Activated gamma-delta T cell treated with anti-CD3 and anti-CD28 coated beads, Interleukin-2, amount 50 U/mL, for 16 hours (primary cell): ENCODE measurements at places on chromosomes 2 and 18.

DNA sequence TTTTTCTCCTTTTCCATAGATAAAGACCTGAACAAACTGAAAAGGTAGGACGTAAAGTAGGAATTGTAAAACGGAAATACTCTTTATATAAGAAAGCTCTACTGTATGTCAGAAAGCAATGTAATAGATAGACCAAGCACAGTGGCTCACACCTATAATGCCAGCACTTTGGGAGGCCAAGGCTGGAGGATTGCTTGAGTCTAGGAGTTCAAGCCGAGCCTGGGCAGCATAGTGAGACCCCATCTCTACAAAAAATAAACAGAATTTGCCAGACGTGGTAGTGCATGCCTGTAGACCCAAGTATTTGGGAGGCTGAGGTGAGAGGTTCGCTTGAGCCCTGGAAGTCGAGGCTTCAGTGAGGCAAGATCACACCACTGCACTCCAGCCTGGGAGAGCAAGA, 7.6 kb downstream of the ZNF397 start:
- DNase-seq: no peak

DNA sequence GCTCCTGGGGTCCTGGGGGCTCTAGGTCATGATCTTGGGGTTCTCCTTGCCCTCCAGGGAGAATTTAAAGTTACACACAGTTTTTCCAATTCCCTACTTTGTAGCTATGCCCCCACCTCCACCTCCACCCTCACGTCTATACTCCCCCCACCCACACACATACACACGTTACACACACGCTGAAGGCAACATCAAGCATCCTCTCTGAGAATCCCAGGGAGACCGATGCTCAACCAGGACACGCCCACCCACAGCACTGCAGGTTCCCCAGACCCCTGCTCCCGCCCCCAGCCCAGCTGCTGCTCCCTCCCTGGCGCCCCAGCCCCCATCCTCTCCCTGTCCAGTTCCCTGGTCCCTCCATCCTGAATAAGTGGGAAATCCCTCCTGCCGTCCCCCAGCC, 6.4 kb upstream of the TNS1 start:
- DNase-seq: no peak

DNA sequence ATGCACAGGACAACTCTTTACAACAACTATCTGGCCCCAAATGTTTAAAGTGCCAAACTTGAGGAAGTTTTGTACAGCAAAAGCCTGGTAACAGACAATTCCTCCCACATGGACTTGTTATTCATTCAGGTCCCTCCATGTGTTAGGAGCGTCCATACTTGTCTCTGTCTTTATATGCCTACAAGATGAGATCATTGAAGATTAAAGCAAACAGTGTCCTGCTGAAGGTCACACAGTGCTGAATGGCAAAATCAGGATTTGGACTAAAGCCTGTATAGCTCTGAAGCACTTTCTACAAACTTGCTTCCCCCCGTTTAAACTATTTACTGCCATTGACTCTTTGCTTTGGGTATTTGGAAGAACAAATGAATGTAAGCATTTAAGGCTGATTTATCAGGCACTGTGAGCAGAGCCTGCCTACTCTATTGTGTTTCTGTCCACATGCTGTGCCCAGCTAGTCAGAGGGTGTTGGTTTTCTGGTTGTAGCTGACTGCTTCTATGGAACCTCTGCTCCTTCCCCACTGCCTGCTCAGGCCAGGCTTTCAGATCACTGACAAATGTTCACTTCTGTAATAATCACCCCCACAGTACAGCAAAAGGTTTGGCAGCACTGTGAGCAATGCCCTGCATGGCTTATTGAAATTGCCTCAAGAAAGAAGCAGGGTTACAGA, 274.3 kb downstream of the THSD7B start:
- no peak for DNase-seq

DNA sequence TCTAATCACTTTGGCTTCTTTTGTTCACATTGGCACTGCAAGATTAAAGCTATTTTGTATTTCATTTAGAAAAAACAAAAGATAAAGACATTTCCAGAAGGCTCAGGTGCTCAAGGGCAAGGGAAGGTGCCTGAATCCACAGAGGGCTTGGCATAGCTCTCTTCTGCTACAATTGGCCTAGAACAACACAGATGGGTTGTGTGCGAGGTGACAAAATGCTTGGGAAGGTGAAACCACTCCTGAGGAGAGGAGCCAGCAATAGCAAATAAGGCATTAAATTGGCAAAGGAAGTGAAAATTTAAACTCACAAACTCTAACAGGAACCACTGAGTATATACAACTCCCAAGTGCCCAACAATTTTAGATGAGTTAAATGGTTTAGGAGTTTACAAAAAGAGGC, 1290.4 kb upstream of the CHAC2 start:
- no peak for DNase-seq

GRCh38 chr2:37669446-37669845, 2.0 kb downstream of the CDC42EP3 start:
- DNase-seq: no peak
